Stimulated activated naive CD4-positive, alpha-beta T cell treated with Interleukin-2 at 50 U/mL for 16 hours (primary cell): ENCODE measurements at places on chromosomes 2 and 18.
A peak's percentile ranks its signal among the peaks of the same experiment; 100 is the strongest.

GRCh38 chr2:130302164-130302886, 40.4 kb upstream of the IMP4 start:
- DNase-seq: no peak

DNA sequence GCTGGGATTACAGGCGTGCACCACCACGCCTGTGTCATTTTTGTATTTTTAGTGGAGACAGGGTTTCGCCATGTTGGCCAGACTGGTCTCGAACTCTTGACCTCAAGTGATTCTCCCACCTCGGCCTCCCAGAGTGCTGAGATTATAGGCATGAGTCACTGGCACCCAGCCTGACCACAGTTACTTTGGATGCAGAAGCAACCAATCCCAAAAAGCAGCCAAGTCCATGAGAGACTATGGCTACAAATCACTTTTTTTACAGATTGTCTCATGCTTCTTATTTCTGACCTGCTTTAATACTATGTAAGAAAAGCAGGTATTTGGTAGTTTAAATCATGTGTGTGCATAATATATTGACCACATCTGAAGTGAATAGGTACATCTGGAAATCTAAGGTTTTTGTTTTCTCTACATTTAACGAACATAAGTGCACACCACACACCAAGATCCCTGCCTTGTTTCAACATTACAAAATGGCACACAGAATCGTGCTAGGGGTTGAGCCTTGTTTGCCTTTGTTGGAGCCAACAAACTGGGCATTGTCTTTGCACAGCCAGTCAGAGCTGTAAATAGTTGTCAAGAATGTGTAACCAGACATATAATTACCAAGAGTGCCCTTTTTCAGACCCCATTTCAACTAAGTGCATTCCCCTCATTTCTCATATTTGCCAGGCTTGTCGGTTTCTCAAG, 18.3 kb upstream of the MAP4K4 start:
- no peak for DNase-seq

DNA sequence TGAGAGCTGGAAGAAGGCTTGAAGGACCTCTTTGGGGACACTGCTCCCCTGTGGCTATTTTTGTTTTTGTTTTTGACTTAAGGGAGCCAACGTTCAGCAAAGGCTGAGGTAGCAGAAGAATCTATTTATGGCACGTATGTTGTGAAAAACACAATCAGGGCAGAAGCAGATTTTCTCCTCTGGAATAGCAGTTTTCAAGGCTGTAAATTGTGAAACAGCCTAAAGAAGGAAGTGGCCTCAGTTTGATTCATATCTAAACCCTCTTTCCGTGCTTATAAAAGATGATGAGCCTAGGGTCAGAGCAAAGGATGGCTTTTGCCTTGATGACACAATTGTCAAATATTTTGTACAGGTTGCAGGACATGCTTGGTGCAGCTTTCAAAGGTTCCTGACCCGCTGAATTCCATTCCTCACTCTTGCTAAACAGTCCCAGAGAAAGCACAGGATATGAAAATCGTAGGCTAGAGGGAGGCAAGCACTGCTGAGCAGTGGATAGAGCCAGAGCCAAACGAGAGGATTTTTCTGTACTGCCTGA, 106.2 kb upstream of the DLX2 start:
- no peak for DNase-seq

GRCh38 chr2:85234868-85235267, 92.9 kb downstream of the TGOLN2 start:
- DNase-seq: no peak

GRCh38 chr2:163595028-163595427, 140.8 kb downstream of the FIGN start:
- DNase-seq: no peak

DNA sequence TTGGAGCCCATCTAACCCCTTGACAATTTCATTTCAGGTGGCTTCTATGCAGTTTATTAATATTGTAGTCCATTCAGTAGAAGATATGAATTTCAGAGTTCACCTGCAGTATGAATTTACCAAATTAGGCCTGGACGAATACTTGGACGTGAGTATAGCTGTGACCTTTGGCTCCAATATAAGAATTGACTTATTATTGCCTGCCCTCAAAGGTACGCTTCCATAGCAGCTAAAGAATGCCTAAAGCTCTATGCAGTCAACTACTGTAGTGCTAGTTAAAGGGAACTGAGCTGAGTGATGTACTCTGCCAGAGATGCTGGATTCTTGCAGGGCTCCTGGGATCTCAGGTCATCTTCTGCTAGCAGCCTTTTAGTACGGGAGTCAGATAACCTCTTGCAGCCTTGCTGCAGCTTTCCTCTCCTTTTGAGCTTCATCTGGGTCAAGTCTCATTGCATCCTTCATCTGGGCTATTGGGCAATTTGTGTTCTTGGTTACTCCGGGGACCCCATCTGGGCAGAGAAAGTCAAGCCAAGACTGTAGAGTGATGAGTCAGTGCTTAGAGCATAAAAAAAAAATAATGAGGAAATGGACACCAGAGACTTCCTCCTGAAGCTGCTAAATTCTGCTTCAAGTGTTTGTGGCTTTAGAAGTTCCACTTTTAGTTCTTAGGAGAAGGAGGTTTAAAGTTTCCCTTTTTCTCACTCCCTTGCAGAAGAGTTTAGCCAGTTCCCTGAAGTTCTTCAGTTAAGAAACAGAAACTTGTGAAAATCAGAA, 105.6 kb downstream of the PRPF40A start:
- no peak for DNase-seq

- no peak for DNase-seq
These were observed 263.2 kb upstream of the PARD3B start for GRCh38 chr2:204282081-204282480.

DNA sequence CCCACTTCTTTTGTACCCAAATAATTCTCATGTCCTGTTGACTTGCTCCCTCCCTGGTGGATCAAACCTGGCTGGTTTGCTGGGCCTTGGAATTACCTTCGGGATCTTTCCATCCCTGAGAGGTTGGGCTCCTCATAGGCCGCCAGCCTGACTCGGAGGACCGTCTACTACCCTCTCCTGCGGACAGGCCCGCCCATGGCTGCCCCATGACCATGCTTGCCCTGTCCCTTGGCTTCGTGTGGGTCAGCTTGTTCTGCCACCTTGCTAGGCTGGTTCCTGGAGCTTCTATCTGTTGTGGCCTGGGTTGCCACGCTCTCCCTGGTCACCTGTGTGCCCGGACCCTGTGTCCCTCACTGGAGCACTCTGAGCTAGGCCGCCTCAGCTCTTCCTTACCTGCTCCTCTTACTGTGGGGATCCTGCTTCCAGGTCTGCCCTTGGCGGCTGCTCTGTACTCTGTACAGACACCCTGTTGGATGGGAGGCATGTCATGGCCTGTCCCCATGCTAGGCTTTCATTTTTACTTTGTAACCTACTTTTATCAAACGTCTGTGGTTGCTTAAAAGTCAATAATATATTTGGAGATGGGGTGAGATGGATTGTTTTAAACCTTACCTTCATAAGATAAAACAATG, 29.7 kb upstream of the FHL2 start:
- DNase-seq: no peak

- DNase-seq: no peak
These were observed 59.0 kb upstream of the SALL3 start for GRCh38 chr18:78920456-78921138.

DNA sequence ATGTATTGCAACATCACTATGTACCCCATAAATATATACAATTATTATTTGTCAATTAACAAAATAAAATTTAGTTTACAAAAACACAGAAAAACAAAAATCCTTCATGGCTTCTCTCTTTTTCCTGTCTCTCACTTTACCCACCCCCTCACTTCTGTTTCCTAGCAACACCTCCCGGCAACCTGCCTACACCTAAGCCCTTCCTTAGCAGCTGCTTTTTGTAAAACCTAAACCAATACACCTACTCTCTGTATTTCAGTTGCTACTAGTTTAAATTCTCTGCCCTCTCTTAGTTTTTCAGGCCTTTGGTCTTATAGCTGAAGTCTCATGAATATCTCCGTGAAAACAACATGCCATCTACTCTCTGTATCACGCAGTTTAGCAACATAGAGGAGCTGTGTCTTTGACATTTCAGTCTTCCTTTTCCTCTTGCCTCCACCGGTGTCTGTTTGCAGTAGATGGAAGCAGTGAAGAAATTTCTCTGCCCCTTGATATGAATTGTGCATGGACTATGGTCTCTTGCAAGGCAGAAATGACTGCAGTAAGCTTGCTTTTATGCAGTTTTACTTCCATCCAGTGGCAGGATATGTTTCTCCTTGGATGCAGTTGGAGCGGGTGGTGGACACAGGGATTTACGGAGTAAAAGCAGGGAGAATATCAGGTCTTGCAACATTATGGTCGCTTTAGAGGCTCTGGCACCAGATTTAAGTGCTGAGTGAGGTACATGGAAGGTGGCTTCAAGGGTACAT, 42.0 kb upstream of the ZDBF2 start:
- no peak for DNase-seq

GRCh38 chr2:216371721-216372702, at the start of gene MARCHF4:
TSS of gene MARCHF4 (minus strand) at chr2:216372483. CDS start at chr2:216370260, 2,223 bp downstream.
- DNase-seq: peak; percentile 31
